ENCODE measurements at places on chromosomes 13 and 19.
A peak's percentile ranks its signal among the peaks of the same experiment; 100 is the strongest.

- DNase-seq, result no peak
Observed at GRCh38 chr13:102267191-102267590, 134.7 kb downstream of the FGF14 start.

DNA sequence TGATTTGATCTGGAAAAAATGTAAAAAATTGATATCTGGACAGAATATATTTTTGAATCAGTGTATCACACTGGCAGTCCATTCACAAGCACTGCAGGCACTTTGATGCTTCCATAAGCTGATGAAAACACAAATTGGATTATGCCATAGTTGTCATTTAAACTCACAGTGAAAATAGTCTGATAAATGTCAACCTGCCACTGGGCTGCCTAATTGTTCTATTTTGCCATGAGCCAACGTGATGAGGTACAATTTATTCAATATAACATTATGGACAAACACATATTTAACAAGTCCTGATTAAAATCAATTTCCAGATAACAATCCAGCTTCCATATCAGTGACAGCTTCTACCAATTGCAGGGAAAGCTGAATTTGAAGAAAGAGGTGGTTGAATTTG, 1244.9 kb downstream of the EFNB2 start:
- DNase-seq, result no peak

- DNase-seq, result no peak
Observed at GRCh38 chr19:6062961-6063575, 47.2 kb downstream of the RFX2 start.

DNA sequence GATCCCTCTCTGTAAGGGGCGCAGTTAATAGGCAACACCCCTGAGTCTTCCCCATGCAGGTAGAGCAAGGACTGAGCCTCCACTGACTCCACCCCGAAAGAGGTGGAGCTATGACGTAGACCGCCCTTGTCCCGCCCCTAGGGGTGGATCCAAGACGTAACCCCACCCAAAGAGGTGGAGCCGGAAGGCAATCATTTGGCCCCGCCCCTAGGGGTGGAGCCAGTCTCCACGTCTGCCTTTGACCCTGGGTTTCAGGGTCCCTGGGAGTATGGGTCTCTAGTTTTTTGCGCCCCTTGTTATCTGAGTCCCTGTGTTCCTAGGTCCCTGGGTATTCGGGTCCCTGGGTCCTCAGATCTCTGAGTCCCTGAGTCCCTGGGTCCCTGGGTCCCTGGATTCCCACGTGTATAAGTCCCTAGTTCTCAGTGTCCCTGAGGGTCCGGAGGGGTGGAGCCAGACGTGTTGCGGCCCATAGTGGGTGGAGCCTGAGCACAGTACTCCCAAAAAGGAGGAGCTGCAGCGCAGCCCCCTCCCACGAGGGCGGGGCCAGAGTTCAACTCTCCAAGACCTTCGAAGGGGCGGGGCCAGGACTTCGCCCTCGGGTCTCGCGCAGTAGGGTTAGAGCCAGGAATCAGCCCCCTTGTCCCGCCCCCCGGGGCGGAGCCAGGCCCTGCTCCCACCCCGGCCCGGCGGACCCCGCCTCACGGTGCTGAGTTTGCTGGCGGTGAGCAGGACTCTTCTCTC, 5.3 kb downstream of the DENND1C start:
- peak; percentile 75 for DNase-seq

GRCh38 chr13:20729633-20730585, 26.4 kb downstream of the IL17D start:
- DNase-seq, result no peak

DNA sequence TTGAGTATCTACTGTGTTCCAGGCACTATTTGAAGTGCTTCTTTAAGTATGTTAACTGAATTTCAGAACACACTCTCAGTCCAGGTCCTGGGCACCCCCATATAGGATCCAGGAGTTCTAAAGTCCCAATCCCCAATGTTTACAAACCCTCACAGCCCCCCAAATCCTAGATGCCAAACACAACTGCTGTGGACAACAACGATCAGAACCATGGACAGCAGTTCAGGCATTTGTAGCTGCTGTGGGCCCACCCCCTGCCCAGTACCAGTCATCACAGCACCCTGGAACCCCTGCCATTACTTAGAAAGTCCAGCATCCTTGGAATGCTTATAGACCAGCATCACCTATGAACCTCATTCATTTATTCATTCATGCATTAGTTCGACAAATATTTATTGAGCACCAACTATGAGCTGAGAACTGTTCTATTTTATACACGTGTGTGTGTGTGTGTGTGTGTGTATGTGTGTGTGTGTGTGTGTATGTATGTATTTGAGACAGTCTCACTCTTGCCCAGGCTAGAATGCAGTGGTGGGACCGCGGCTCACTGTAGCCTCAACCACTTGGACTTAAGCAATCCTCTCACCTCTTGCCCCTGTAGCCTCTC, 19.3 kb upstream of the SDHAF1 start:
- DNase-seq, result no peak

DNA sequence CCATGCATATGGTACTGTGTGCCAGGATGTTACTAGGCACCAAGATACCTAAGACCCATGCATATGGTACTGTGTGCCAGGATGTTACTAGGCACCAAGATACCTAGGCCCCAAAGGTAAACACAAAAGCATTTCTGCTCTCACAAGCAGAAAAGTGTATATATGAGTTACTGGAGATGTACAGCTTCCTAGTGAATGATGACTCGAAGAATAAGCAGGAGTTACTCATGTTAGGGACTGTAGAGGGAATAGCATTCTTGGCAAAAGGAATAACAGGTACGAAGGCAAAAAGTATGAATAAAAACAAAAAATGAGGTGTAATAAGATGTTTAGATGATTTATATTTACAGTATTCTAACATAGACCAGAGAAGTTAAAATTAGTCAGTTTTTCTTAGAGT, 383.7 kb downstream of the DIAPH3 start:
- DNase-seq, result no peak

GRCh38 chr13:37379841-37380240, 218.7 kb downstream of the POSTN start:
- no peak for DNase-seq

- DNase-seq, result no peak
Observed at GRCh38 chr13:30618186-30618929, 638 bp downstream of the USPL1 start.

Measured in putamen (tissue), 1 donor.